ENCODE measurements at places on chromosomes 12 and 14.
A peak's percentile ranks its signal among the peaks of the same experiment; 100 is the strongest.

DNA sequence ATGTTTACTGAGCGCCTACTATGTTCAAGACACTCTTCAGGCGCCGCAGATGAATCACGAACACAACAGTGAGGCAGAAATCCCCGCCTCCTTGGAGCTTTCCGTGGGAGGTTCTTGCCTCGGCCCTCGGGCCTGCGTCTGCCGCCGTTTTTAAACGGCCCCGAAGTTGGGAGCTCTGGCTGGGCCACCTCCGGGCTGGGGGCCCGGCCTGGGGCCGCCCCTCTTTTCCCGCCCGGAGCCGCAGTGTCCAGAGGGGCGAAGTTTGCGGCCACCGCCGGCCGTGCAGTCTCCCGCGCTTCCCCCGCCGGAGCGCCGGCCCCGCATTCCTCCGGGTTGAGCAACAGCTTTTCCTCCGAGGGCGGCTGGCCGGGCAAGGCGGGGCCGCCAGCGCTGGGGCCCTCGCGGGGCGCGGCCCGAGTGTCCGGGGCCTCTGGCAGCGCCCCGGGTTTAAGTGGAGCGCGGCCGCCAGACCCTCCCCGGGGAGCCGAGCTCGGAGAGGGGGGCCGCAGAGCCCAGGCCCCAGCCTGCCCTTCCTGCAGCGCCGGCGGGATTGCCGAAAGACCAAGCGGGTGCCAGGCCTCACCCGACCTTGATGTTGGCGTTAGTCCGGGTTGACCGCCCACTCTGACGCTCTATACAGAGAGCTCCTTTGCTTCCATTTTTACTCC lies 18.7 kb upstream of the CTDSP2 start:
- DNase-seq = peak; percentile 85

- no peak for DNase-seq
These were observed 2.9 kb downstream of the TNFRSF1A start for GRCh38 chr12:6338955-6339354.

GRCh38 chr14:49926803-49927202 lies 33.9 kb downstream of the ARF6 start:
- DNase-seq = no peak

DNA sequence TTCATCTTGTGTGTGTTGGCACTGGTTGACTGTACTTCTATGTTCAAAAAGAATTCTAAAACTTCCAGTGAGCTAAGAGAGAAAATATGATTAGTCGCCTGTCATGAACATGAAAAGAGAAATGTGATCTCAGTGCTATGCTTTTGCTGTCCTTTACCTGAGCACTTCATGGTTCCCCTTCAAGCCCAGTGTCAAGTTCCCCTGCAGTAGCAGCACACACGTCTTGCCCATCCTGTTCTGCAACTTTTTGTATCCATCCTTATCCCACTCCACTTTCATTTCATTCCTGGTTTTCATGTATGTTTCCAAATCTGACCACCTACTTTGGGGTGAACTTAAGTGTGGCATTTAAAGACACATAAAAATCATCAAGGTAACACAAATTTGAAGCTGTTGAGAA lies 848.0 kb upstream of the USP15 start:
- DNase-seq = no peak

GRCh38 chr12:113850309-113851056 lies 115.6 kb downstream of the RBM19 start:
- DNase-seq = peak; percentile 54

- no peak for DNase-seq
These were observed 7.8 kb downstream of the PPTC7 start for GRCh38 chr12:110575326-110575725.

DNA sequence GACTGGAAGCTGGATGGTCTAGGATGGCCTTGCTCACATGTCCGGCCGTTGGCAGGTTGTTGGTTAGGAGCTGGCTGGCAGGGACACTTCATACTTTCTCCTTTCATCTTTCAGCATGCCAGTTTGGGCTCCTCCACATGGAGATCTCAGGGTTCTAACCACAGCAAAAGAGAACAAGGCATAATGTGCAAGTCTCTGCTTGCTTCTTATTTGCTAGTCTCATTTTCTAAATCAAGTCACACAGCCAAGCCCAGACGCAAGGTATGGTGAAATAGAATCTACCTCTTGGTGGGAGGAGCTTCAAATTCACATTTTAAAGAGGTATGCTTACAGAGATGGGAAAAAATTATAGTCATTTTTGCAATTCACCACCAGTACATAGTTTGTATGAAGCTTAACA lies 69.1 kb upstream of the NAP1L1 start:
- DNase-seq = no peak

GRCh38 chr14:103123634-103124500 lies 606 bp downstream of the TNFAIP2 start:
- no peak for DNase-seq
